HepG2 (cell line): ENCODE measurements at places on chromosomes 11 and 22. TPM values are rescaled to one million over a fixed set of nuclear protein-coding genes. Genes with fewer than 3 reads are reported as not detected.

CRYBB2 gene
- total RNA-seq, result 0.18 TPM in 1 of 2 replicates, not detected in the other

SF3B2 gene
- 153 and 162 TPM in 2 replicates for total RNA-seq

PSMA1 gene
- 229 and 297 TPM in 2 replicates for total RNA-seq

OOSP3 gene
- not detected in 2 replicates for total RNA-seq

INPP5J gene
- total RNA-seq, result 0.15 and 0.24 TPM in 2 replicates

SMTNL1 gene
- not detected in 2 replicates for total RNA-seq

CCDC188 gene
- total RNA-seq, result not detected in 2 replicates

TREH gene
- total RNA-seq, result 0.46 and 0.86 TPM in 2 replicates

PICK1 gene
- total RNA-seq, result 16.0 and 19.3 TPM in 2 replicates

LARGE2 gene
- total RNA-seq, result 10.0 and 21.6 TPM in 2 replicates

- H3K27ac ChIP-seq, result no peak overlapping the region
- H3K4me1 ChIP-seq, result no peaks in the 10 kb centered on the region
These were observed 88.4 kb downstream of the CCDC81 start for GRCh38 chr11:86463120-86463519.

GRCh38 chr11:6404342-6405051, 14.2 kb downstream of the SMPD1 start:
- H3K27ac ChIP-seq, result no peak overlapping the region
- no peak for DNase-seq
- no peaks in the 10 kb centered on the region for H3K36me3 ChIP-seq
- no peaks in the 10 kb centered on the region for H3K27me3 ChIP-seq
- H3K4me1 ChIP-seq, result peaks cover 27% of the 10 kb centered on the region
- H3K4me3 ChIP-seq, result no peak overlapping the region

DNA sequence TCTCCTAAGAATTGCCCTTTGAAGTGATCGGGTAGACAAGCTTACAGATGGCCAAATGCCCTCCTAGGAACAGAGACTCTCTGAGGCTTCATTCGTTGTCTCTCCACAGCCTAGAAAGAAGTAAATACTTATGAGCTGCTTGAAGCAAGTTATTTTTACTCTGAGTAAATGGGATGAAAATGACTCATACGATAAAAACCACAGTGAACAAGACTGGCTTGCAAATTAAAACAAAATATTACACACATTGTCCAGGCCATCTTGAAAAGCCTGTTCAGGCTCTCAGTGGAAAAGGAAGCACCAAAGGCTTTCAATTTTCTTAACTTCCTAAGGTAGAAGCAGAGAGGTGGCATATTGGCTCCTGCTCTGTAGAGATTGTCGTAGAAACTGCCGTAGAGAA, 294.2 kb downstream of the NELL1 start:
- H3K36me3 ChIP-seq, result no peaks in the 10 kb centered on the region
- no peak for DNase-seq
- H3K27me3 ChIP-seq, result no peaks in the 10 kb centered on the region
- H3K4me1 ChIP-seq, result no peaks in the 10 kb centered on the region

- no peak for DNase-seq
- H3K27me3 ChIP-seq, result no peaks in the 10 kb centered on the region
- no peaks in the 10 kb centered on the region for H3K36me3 ChIP-seq
These were observed 455.4 kb upstream of the CNTN5 start for GRCh38 chr11:98565311-98565710.

DNA sequence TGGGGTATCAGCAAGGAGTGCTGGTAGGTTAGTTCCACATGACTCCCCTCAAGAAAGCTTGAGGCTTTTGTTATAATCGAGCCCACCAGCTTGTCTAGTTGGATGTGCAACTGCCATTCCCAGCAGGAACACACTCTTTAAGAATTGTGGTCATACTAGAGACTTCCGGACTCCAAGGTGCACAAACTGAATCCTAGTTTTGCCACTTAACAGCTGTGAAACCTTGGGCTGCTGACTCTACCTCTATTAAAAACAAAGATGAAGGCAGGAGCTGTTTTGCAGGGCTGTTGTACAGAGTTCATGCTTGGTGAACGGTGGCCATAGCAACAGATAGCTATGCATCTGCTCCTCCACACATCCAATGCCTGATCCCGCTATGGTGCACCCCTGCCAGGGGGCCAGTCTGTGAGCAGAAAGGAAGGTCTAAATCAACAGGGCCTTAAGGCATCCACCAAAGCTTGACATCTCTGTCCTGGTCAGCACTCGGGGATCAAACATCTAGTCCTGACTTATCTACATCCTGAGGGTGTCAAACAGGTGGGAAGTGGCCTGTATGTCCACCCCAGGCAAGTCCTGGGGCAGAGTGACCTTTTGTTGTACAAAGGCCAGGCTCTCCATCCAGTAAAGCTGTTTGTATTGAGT, 36.4 kb downstream of the DKK3 start:
- DNase-seq, result no peak
- H3K27me3 ChIP-seq, result peaks cover 37% of the 10 kb centered on the region; the same call in 1 of the 3 replicates
- peaks cover 6% of the 10 kb centered on the region; the same call in 1 of the 2 replicates for H3K4me1 ChIP-seq
- no peaks in the 10 kb centered on the region for H3K36me3 ChIP-seq
- H3K27ac ChIP-seq, result no peak overlapping the region

DNA sequence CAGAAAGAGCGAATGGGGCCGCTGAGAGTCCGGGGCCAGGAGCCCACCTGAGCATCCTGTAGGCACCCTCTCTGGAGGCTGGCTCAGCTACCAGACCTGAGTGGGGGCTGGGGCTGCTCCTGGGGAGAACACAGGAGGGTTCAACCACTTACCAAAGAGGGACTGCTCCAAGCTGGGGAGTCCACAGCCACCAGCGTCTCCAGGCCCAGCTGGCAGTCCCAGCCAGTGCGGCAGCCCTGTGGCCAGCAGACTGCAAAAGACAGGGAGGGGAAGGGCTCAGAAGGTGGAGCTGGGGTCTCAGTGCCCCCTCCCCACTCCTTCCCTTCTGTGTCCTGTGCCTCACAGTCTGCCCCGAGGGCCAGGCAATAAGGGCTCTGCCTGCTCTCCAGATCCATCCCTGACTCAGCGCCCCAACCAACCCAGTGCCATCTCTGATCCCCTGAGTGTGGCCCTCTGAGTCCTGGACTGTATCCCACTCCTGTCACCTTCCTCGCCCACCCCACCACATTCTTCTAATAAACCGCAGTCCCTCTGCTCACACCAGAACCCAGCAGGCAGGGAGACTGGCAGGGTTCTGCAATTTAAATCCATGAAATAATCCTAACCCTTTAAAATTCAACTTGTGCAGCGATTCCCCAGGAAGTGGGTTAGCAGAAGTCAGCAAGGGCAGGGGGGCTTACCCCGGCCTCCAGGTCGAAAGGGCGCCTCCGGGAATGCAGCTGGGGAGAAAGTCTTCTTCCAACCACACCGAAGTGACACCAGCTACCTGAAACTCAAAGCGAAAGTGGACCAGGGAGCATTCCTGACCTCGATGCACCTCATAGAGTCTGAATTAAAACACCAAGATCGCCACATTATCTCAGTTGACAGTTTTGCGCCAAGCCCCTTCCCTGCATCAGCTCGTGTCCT, 13.3 kb downstream of the CHST1 start:
- H3K36me3 ChIP-seq, result no peaks in the 10 kb centered on the region
- no peaks in the 10 kb centered on the region for H3K4me1 ChIP-seq
- no peak overlapping the region for H3K4me3 ChIP-seq
- no peak for DNase-seq
- peaks cover 47% of the 10 kb centered on the region; the same call in 2 of the 3 replicates for H3K27me3 ChIP-seq

GRCh38 chr11:66976925-66977324, 1.8 kb downstream of the C11orf86 start:
- no peaks in the 10 kb centered on the region for H3K27me3 ChIP-seq
- DNase-seq, result no peak
- H3K27ac ChIP-seq, result no peak overlapping the region
- H3K4me3 ChIP-seq, result no peak overlapping the region

GRCh38 chr22:32522237-32522636, 47.6 kb downstream of the FBXO7 start:
- no peak overlapping the region for H3K27ac ChIP-seq
- no peaks in the 10 kb centered on the region for H3K36me3 ChIP-seq
- H3K27me3 ChIP-seq, result no peaks in the 10 kb centered on the region
- H3K4me3 ChIP-seq, result no peak overlapping the region
- H3K4me1 ChIP-seq, result no peaks in the 10 kb centered on the region
- no peak for DNase-seq

GRCh38 chr11:85076535-85077330, 550.4 kb downstream of the DLG2 start:
- H3K4me3 ChIP-seq, result no peak overlapping the region
- H3K36me3 ChIP-seq, result no peaks in the 10 kb centered on the region
- no peak for DNase-seq
- H3K27ac ChIP-seq, result no peak overlapping the region
- H3K27me3 ChIP-seq, result no peaks in the 10 kb centered on the region
- H3K4me1 ChIP-seq, result no peaks in the 10 kb centered on the region

DNA sequence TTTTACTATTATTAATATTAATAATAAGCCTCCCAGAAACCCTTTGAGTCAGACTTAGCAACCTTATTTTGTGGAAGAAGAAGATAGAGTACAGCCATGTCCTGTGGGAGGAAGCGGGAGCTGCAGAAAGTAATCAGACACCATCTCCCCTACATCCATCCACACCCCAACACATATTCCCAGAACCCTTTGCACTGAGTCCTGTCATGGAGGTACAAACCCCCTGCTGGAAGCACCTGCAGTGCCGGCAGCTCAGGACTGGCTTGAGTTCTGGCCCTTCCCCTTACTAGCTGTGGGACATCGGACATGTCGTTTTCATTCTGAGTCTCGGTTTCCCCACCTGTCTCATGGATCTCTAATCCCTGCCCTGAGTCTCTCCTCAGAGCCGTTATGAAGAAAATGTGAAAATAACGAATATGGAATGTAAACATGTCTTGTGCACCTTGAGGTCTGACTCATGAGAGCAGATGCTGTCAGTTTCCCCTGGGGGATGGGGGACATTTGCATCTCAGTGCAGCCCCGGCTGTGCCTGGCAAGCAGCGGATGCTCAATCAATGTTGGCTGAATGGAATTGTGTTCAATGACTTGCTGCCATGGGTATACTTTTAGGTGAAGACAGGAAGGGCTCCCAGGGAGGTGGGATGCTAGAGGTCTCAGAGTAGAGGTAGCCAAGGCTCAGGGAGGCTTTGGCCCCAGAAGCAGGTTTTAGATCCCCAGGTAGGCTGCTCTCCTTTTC, 45.4 kb downstream of the TP53I11 start:
- H3K36me3 ChIP-seq, result no peaks in the 10 kb centered on the region
- no peak overlapping the region for H3K27ac ChIP-seq
- H3K4me1 ChIP-seq, result no peaks in the 10 kb centered on the region

GRCh38 chr11:29802522-29802921, 214.3 kb downstream of the KCNA4 start:
- H3K4me3 ChIP-seq, result no peak overlapping the region
- DNase-seq, result no peak
- H3K27ac ChIP-seq, result no peak overlapping the region
- H3K27me3 ChIP-seq, result no peaks in the 10 kb centered on the region

- no peak overlapping the region for H3K27ac ChIP-seq
- H3K4me1 ChIP-seq, result no peaks in the 10 kb centered on the region
- no peak overlapping the region for H3K4me3 ChIP-seq
- no peaks in the 10 kb centered on the region for H3K27me3 ChIP-seq
- H3K36me3 ChIP-seq, result no peaks in the 10 kb centered on the region; the same call in none of the 2 replicates
- DNase-seq, result peak; percentile 31
These were observed 34.2 kb downstream of the DNHD1 start for GRCh38 chr11:6531267-6531752.

DNA sequence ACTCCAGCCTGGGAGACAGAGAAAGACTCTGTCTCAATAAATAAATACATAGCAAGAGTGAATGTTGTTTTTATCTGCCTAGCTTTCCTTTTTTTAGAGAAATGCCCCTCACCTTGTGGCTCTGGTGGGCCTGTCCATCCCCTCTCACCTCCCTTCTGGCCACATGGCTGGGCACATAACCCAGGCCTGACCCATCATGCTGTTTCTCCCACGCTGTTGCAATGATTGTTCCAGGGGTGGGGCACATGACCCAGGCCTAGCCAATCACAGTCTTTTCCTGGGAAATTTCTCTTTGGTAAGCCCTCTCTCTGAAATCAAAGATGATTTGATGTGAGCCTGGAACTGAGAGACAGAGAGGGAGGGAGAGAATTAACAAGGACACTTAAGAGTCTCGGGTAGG, 5.5 kb upstream of the CYTH4 start:
- no peak for DNase-seq
- no peaks in the 10 kb centered on the region; the same call in 1 of the 2 replicates for H3K4me1 ChIP-seq
- no peak overlapping the region for H3K4me3 ChIP-seq
- H3K36me3 ChIP-seq, result no peaks in the 10 kb centered on the region
- H3K27ac ChIP-seq, result no peak overlapping the region

DNA sequence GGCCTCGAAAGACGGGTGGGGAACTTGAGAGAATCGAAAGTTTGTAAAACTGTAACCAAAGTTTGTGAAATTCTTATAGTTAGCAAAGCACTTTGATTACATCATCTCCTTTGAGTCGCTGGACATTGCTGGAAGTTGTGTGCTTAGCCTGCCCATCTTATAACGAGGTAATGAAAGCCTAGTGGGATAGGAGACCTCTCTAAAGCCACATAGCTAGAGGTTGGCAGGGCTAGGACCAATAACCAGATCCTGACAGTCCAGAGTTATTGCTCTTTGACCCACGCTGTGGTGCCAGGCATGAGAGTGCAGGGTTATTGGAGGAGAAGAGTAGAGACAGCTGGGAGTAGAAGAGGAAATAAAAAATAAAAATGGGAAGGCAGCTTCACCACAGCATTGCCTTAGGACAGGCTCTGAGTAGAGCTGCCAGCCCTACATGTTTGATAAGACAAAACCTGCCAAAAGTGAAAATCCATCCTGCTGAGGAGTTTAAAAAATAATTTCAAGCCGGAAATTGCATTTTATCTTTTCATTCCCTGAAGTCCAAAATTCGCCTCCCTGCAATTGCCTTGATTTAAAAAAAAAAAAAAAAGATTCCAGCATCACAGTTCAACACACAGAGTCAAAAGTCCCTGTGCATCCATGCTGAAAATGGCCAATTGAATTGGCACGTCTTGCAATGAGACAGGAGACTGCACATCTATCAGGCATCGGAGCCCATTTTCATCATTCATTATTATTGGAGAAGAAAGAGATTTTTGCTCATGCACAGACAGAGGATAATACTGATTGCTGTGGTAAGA, 225.5 kb upstream of the POU2AF2 start:
- H3K4me3 ChIP-seq, result no peak overlapping the region
- no peaks in the 10 kb centered on the region for H3K27me3 ChIP-seq
- H3K27ac ChIP-seq, result no peak overlapping the region
- no peaks in the 10 kb centered on the region for H3K4me1 ChIP-seq
- no peak for DNase-seq

DNA sequence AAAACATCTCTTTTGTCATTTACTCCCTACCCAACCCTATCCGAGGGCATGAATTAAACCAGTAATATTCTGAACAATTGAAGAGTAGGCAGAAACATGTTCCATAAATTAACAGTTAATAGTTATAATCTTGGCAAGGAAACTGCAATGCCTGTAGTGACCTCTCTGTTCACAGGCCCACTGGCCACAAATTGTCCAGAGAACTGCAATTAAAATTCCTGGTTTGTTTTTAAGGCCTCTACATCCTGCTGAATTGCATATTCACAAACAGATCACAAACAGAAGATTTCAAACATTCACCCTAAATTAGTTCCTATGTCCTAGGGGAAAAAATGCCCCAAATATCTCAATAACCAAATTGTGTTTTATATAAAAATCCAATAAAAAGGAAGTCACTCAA, 143.2 kb upstream of the TRPC6 start:
- H3K4me3 ChIP-seq, result no peak overlapping the region
- no peak overlapping the region for H3K27ac ChIP-seq
- DNase-seq, result no peak
- H3K36me3 ChIP-seq, result no peaks in the 10 kb centered on the region
- H3K4me1 ChIP-seq, result no peaks in the 10 kb centered on the region
